ENCODE measurements at places on chromosomes 11 and 22.

- DNase-seq, result peak; percentile 23
These were observed 212.4 kb upstream of the SESN3 start for GRCh38 chr11:95443386-95443785.

DNA sequence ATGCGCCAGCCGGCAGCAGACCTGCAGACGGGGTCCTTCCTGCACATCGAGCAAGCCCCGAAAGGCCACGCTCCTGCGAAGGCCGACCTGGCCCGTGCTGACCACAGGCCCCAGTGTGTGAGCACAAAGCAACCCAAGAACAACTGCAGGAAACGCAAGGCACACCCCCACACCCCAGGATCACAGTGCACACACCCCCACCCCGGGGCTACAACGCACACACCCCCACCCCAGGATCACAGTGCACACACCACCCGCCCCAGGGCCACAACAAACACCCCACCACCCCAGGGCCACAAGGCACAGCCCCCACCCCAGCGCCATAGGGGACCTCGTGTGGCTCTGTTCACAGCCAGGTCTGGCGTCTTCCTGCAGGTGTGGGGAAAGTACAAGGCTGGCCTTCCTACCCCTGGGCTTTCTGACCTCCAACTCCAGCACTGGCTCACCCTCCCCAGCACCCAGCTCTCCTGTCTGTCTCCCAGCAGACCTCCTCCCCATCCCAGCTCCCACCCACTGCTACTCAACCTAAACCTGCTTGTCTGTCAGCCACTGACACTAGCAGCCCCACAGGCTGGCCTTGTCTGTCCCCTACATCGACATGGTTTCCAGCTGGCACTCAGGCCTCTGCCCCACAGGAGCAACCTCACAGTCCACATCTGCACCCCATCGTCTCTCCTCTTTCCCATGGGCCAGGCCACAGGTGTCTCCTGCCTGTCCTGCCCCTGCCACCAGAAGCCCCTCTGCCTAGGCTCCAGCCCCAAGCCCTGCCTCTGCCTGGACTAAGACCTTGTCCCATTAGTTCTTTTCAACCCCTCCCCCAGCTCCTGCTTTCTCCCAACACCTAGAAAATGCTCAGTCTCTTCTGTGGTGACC, 20.5 kb upstream of the EFCAB6 start:
- no peak for DNase-seq

- peak; percentile 40 for DNase-seq
These were observed 121.1 kb upstream of the CRYBB3 start for GRCh38 chr22:25078591-25078990.

DNA sequence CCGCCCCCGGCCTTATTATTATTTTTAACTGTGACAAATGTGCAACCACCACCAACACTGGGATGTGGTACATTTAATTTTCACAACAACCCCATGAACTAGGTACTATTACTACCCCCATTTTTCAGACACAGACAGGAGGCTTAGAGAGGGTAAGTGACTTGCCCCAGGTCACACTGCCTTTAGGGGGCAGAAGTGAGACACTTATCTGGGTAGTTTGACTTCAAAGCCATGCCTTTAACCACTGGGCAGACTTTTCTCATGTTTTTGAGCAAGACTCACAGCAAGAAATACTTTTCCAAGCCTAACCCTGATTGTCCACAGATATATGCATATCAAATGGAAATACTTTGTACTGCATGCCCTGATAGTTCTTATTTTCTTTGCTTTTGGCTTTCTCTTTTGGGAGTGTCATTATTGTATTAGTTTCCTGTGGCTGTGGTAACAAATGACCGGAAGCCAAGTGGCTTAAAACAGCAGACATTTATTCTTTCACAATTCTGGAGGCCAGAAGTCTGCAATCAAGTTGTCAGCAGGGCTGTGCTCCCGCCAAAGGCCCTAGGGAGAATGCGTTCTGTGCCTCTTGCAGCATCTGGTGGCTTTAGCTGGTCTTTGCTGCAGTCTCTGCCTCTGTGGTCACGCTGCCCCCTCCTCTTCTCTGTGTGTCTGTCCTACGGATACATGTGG, 110.8 kb downstream of the GRIK4 start:
- DNase-seq, result peak; percentile 7

GRCh38 chr11:76588455-76589325, 81.9 kb downstream of the LRRC32 start:
- DNase-seq, result peak; percentile 83

Data from activated CD4-positive, alpha-beta T cell treated with anti-CD3 and anti-CD28 coated beads, Interleukin-2, amount 50 U/mL, for 16 hours (primary cell).